Non-pigmented ciliary epithelial cell (primary cell): ENCODE measurements at places on chromosomes 12 and 14.

DNA sequence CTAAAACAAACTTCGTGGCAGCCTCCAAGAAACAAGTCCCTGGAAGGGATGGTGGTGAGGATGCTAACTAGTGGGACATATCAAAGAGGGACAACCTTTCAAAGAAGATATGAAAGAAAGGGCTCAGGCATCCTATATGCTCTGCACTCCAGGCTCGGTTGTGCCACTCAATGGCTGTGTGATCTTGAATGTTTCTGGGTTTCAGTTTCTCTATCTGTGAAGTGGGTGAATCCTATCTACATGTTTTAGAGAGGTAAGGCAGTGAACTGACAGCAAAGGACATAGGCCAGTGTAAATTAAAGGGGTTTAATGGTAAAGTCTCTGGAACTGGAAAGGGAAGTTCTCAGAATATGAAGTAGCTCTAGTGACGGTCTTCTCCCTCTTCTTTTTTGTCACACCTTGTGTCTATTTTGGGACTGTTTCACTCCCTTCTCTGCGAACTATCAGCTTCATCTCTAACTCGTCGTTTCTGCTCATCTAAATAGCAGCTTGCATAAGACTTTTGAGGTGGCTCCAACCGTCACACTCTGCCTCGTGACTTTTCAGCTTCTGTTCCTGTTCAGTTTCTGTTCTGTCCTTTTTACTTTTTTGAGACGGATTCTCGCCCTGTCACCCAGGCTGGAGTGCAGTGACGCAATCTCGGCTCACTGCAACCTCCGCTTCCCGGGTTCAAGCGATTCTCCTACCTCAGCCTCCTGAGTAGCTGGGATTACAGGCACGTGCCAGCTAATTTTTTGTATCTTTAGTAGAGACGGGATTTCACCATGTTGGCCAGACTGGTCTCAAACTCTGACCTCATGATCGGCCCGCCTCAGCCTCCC lies 273.6 kb downstream of the SUDS3 start:
- DNase-seq: no peak

DNA sequence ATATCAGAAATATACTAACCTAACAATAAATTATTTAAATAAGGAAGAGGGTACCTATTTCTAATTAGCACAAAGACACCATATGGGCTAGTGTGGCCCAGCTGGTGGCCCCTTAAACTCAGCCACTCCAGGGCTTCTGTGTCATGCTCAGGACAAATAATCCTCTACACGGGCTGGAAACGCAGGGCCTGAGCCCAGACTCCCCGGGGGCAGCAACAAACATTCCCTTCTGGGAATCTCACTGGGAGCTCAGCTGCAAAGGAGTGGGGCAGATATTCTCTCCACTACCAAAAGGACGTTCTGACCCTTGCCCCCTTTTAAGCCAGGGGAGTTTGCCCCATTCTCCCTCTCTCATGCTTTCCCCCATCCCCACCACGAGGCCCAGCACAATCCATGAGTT lies 43.7 kb upstream of the ELK3 start:
- no peak for DNase-seq

DNA sequence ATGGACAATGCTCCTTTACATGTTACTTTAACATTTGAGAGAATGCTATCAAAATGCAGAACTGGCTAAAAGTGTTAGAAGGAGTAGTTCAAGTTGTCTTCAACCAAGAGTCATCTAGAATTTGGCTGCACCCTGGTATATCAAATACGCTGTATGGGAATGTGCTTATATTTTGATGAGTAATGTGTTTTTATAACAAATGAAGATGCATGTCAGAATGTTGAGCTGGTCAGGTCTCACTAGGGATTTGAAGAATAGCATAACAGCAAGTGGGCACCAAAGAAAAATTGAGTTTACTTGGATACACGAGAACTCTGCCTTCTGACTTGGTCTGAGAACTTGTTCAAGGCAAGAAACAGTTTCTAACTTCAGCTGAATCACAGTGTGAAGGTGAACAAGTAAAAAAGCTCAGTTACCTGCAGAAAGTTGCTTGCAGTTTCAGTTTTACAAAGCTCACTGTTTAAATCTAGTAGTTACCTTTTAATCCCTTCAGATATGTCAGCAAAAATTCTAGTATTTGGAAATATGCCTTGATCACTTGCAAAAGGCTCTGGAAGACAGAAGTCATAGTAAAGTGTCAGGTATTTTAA lies 82.3 kb downstream of the PDE3A start:
- no peak for DNase-seq

DNA sequence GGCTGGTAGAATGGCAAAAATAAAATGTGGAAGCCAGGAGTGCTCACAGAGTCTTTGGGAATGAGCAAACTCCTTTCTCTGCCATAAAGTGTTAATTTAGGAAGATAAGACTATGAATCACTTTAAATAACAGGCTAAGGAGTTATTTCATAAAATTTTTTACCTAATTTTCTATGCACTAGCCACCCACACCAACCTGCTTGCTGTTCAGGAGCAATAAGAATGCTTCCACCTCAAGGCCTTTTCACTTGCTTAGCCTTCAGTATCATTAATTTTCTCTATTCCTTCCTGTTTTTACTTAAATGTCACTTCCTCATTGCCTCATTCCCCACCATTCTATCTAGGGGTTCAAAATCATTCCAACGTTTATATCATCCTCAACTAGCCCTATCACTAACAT lies 326.8 kb downstream of the CCER1 start:
- DNase-seq: no peak

DNA sequence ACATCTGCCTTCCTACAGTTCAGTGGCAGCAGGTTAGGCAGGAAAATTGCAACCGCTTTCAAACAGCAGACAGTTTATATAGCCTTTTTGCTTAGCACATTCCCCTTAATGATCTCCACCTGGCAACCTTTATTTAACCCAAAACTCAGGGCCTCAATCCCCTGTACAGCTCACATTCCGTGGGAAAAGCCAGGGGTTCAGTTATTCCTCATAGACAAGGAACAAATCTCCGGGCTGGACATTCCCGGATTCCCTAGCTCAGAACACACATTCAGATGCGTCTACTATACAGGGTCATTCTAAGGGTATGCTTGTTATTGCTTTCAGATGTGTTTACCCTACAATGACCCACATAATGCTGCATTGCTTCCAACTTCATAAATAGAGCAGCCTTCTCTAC lies 73.8 kb upstream of the DCN start:
- DNase-seq: no peak

DNA sequence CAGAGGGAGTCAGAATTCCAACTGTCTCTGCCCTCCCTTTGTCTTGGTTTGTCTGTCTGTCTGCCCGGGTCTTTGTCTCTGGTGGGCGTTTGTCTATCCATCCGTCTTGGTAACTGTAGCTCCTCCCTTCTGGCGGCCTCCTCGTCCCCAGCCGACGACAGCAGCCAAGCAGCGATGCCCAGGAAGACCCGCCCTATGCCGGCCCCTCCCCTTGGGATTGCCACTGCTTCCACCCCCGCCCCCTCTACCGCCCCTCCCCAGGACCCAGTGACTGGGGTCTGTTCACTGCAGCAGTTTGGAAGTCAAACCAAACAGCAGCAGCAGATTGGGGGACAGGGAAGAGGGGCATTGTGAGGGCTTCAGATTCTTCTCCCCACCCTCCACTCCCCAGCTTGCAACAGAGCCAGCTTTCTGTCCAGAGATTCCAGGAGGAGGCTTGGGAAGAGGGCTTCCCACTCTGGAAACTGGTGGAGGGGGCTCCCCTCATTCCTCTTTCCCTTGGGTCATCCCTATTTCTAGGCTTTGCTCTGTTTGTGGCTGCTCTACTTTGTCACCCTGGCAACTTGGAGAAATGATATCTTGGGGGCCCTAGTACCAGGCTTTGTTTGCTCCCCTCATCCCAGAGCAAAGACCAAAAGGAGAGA lies 2.4 kb upstream of the RARG start:
- no peak for DNase-seq

GRCh38 chr14:99774556-99775307 lies 18.5 kb upstream of the EML1 start:
- DNase-seq: no peak

DNA sequence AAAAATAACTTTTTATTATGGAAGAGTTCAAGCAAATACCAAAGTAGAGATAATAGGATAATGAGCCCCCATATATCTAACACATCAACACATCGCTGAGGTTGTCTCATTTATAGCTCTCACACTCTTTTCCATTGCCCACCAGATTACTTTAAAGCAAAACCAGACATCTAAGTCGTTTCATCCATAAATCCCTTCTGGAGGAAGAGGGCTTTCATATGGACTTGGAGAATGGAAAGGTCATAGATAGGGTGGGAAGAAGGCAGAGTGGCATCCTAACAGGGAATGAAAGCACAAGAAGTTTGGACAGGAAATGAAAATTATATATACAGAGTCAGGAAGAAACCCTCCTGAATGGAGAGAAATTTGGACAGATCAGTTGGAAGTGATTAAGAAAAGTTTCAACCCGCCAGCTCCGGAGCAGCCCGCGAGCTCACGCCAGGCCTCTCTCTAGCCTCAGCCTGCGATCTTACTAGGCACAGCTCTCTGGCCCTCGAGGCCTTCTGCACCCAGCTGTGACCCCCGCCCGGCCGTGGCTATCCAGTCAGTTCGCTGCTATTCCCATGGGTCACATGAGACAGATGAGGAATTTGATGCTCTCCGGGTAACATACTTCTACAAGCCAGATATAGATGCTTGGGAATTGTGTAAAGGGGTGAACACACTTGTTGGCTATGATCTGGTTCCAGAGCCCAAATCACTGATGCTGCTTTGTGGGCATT lies 48.4 kb upstream of the NID2 start:
- DNase-seq: no peak
